ENCODE measurements at places on chromosomes 13 and 19.

- DNase-seq = no peak
Observed at GRCh38 chr13:83183439-83184149, 698.7 kb downstream of the SLITRK1 start.

- no peak for DNase-seq
Observed at GRCh38 chr13:46181840-46182490, at the start of gene LCP1. Gene LCP1, minus strand, starts transcription at chr13:46182177. Its CDS starts 22,515 bp downstream, at chr13:46159662.

DNA sequence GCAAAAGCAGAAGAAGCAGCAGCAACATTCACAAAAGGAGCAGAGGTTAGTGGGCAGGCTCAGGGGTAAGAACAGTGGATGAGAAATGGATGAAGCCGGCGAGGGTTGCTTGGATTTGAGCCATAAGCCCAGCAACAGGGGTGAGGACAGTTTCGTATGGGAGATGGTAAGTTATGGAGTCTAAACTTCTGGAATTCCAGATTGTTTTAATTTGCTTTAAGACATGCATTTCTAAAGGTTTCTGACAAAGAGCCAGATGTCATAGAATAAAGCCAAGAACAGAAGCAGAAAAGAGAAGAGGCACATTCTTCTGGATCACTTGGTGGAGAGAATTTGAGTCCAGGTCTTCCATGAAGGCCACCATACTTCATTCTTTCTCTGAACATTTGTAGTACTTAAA is 76.6 kb downstream of the TNFSF11 start:
- DNase-seq = peak; percentile 84

GRCh38 chr13:99522298-99522697 is 21.0 kb downstream of the TM9SF2 start:
- no peak for DNase-seq

DNA sequence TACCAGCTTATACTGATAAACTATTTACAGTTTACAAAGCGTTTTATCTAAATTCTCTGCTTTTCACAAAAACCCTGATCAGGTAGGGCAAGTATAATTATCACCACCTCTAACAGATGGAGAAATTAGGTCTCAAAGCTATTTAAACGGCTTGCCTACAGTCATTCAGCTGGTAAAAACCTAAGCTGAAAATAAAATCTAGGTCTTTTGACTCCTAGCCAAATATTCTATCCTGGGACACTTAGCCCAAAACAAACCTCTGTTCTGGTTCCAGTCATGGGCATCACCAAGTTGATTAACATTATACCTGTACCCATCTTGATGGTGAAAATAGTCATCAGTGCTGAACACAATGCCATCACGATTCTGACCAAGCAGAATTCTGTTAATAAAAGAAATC is 11.4 kb downstream of the N4BP2L2 start:
- DNase-seq = no peak

All from fibroblast of skin of left quadriceps (primary cell).